Suppressor macrophage treated with lipopolysaccharide for 4 hours (primary cell): ENCODE measurements at places on chromosomes 5 and 9.

GRCh38 chr9:70802206-70802605, 319.2 kb downstream of the TRPM3 start:
- no peak for DNase-seq

GRCh38 chr5:149754172-149754880, 24.2 kb downstream of the PPARGC1B start:
- no peak for DNase-seq

DNA sequence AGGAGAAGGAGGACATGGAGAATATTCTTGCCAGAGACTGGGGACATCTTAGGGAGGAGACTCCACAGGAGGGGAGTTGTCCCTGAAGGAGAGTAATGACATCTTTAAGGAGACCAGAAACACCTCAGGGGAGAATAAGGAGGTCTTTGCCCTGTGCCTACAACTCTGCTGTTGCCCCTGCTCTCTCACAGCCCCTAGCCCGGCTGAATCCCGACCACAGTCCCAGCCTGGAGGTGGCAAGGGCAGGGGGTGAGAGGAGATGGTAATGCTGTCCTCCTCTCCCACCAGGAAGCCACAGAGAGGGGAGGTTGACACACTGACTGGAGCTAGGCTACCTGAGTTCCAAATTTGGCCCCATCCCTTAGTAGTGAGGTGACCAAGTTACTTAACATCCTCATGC, 30.2 kb upstream of the ENHO start:
- DNase-seq: no peak

- no peak for DNase-seq
Measured at GRCh38 chr9:36456480-36457065, 56.5 kb upstream of the RNF38 start.

GRCh38 chr5:62273687-62274086, 32.3 kb upstream of the KIF2A start:
- DNase-seq: no peak

DNA sequence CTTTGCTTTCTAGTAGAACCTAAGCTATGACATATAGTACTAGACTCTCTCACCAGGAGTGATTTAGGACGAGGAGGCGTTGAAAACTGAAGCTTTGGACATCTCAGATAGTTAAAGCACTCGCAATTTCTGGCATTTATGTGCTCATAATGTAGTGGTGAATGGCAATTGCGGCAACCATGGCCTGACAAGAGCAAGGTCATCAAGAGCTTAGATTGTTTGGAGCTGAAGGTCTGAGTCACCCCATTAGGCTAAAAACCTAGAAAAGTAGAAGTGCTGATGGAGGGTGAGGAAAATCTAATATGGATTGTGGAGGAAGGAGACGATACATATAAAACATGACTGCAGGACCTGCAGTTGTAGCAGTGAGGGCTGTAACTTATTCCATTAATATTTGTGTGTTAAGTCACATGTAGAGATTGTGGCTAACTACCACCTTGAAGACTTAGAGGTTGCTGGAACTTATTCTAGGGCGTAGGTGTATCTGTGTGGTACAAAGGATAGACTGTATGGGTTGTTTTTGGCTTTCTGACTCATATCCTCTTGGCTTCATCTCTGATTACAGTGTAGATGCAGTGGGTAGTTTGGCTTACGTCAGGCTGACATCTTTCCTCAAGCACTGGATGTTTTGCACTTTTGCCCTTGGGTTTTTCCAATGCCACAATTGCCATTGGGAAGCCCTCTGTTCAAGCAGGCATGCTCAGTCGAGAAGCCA, 138.9 kb upstream of the CDKN2B start:
- DNase-seq: peak; percentile 62

DNA sequence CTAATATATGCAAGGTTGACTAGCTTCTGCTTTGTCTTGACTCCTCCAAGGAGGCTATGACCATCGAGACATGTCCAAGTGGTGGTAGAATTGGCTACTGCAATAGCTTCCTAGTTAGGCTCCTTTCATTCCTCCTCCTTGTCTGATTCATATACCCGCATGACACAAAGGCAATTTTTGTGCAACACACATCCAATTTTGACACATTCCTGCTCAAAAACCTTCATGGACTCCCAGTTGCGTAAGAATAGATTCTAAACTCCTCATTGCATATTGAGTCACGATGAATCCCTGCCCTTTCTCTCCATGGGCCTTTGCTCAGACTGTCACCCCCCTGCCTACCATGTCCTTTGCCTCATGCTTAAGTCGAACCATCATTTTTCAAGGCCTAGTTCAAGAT, 344.5 kb downstream of the ACTL7B start:
- peak; percentile 73 for DNase-seq

- peak; percentile 42 for DNase-seq
Measured at GRCh38 chr9:99231711-99232110, 9.6 kb downstream of the SEC61B start.

GRCh38 chr5:131389096-131389868, 125.4 kb downstream of the CDC42SE2 start:
- no peak for DNase-seq

DNA sequence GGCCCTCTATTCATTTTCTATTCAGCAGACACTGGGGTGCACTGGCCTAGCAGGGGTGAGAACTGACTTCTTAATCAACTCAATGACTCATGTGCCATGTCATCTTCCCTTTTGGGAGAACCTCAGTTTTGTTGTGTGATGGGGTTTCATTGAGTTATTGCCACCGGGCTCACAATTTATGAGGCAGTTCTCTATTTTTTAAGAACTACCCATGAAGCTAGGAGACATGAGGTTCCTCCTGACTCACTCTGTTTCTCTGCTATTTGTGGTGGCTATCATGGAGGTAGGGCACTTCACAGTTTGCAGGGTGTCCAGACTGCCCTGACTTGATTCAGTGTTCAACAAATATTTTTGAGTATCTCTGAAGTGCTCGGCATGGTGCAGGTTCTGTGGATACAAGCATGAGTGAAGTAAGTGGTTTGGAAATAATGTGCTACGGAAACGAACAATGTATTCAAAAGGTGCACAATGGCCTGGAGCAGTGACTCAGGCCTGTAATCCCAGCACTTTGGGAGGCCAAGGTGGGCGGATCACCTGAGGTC, 39.3 kb downstream of the SPARC start:
- peak; percentile 81 for DNase-seq

- no peak for DNase-seq
Measured at GRCh38 chr5:55110217-55110616, 7.8 kb downstream of the GZMA start.

- DNase-seq: no peak
Measured at GRCh38 chr9:112694706-112695555, 23.0 kb downstream of the INIP start.

DNA sequence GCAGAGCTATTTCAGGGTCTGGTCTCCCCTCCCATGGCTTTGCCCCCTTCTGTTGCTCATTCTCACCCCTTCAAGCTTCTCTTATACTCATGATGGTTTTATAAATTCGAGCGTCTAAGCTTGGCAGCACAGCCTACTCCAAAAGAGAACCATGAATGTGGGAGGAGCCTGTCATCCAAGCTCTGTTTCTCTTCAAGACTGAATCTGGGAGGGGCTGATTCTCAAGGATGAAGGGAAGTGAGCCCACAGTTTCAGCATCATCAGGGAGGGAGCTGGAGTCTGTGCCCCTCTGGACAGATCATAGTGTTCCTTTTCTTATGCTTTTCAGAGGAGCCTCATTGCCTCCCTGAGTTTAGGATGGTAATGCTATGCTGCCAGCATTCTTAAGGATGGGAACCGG, 168.6 kb downstream of the CFAP90 start:
- DNase-seq: no peak

DNA sequence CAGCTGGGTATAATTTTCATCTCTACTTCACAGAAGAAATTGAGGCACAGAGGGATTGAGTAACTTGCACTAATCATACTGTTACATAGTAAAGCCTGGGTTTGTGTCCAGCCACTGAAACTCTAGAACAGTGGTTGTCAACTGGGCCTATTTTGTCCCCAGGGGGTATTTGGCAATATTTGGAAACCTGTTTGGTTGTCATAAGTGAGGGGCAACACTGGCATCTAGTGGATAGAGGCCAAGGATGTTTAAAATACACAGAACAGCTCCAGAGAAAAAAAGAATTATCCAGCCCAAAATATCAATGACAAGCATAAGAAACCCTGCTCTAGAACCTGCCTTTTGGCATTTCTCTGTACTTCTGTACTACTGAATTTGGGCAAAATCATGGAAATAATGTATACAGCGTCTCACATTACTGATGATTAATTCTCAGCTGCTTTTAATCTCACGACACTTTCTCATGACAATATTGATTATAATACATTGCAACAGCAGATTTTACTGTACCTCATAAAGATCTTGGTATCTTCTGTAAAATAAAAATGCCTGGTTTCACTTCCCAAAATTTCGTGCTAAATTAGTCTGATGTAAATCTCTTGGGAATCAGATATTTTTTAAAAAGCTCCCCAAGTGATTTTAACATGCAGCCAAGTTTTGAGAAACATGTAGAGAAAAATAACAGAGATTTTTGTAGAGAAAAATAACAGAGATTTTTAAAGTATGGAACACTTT, 112.7 kb downstream of the RORB start:
- no peak for DNase-seq

DNA sequence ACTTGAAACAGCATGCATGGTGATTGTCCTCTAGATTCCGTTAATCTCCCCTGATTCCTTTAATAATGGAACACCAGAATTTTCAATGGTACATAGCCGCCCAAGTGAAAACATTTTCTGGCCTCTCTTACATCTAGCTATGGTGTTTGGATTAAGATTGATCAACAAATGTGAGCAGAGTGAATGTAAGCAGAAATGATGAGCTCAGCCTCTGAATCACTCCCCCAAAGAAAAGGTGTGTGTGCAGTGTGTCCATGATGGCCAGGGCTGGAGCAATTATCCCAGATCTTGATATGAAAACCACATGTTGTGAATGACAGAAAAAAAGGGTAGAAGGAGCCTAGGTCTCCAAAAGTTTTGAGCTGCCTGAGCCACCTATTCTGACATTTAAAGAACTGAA, 55.3 kb downstream of the OR2K2 start:
- DNase-seq: no peak

- peak; percentile 24 for DNase-seq
Measured at GRCh38 chr5:159797261-159797970, 118.9 kb upstream of the ADRA1B start.

- no peak for DNase-seq
Measured at GRCh38 chr5:111537141-111538024, 25.0 kb upstream of the STARD4 start.

- no peak for DNase-seq
Measured at GRCh38 chr9:91818647-91819403, 131.2 kb downstream of the ROR2 start.

DNA sequence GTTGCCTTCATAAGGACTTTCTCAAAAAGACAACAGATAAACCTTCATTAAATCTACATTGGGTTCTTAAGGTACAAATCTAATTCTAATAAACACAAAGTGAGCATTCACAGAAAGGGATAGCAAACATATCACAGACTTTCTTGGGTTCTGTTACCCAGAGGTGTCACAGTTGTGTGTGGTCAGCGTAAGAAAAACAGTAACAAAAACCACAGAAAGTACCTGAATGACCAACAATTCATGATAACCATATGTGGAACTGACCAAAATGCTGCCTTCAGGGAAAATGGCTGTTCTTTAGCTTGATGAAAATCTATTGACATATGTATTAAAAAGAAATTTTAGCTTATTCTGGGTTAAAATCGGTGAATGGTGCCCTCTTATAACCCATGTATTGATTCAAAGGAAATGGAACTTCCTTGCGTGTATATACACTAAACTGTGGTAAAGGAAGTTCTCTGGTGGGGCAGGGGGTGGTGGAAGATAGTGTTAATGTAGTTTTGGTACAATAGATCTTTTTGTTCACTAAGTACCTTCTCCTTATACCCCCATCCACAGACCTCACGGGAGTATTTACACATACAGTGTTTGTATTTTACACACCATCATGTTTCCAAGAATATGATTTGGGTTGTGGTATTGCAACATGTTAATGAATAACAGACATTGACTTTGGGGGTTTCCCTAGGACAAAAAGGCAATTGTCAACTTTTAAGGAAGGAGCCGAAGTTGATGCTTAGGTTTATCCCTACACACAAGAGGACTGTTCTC, 152.5 kb downstream of the APBA1 start:
- DNase-seq: no peak

DNA sequence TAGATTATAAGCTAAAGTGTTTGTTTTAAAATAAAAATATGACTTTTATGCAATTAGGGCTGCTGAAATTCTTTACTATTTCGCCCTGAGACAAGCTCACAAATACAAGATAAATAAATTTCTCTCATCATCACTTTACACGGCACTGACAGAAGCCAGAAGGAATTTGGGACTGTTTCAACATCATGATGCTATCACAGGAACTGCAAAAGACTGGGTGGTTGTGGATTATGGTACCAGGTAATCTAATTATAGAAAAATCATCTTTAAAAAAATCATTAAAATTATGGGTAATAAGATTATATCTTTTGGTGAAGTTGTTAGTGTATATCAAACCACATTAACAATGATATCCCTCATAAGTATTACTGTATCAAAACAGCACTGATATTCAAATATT, 95.0 kb downstream of the MAN2A1 start:
- no peak for DNase-seq
